ENCODE measurements at places on chromosomes 5 and 9. TPM values are rescaled to one million over a fixed set of nuclear protein-coding genes. Genes with fewer than 3 reads are reported as not detected.

The TMED9 gene
- total RNA-seq: 133 TPM

- DNase-seq: no peak
These were observed 31.2 kb downstream of the NR3C1 start for GRCh38 chr5:143372187-143372829.

DNA sequence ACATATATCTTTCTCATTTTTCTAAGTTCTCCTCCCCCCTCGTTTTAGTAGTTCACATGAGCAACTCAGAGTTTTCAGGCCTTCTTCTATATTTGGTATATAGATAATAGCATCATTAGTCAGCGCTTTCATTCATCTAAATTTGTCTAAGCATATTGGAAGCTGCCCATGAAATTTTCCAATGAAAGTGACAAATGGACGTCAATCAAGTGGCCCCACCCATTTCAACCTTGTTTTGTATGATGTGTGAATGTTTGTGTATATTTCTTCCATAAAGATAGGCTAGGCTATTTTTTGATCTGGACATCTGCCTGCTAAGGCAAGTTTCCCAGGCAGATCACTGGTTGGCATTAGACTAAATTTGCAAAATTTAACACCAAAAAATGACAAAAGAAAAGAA is 104.0 kb upstream of the SSBP2 start:
- DNase-seq: no peak

DNA sequence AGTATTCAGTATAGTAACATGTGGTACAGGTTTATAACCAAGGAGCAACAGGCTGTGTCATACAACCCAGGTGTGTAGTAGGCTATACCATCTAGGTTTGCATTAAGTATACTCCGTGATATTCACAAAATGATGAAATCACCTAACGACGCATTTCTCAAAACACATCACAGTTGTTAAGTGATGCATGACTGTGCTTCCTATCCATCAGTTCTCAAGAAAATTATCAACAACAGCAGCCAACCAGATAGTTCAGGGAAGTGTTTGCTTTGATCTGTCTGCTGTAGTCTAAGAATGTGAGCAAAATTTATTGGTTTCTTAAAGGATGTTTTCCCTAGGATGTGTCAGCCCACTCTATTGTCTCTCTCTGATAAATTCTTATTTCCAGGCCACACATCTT is 7.4 kb downstream of the ZBTB26 start:
- DNase-seq: no peak

Measured in HCT116 (cell line).